ENCODE measurements at places on chromosomes 3 and 15.

DNA sequence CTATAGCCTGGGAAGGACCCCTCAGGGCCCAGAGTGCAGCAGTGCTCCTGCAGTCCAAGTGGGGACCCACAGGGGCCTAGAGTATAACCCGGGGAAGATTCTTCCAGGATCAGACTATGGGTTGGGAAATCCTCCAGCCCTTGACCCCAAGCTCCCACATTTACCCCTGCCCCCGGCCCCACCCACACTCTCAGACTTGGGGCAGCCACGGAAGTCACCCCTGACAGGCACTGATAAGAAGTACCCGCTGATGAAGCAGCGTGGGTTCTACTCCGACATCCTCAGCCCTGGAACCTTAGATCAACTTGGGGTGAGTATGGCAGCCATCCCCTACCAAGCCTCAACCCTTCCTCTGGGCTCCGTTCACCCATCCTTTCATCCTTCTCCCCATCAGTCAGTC, 6.3 kb downstream of the DNAH1 start:
- no peak for DNase-seq

GRCh38 chr3:172753125-172753524, 2.6 kb downstream of the ECT2 start:
- no peak for DNase-seq

GRCh38 chr3:141992512-141992911, 116.1 kb downstream of the ATP1B3 start:
- no peak for DNase-seq

DNA sequence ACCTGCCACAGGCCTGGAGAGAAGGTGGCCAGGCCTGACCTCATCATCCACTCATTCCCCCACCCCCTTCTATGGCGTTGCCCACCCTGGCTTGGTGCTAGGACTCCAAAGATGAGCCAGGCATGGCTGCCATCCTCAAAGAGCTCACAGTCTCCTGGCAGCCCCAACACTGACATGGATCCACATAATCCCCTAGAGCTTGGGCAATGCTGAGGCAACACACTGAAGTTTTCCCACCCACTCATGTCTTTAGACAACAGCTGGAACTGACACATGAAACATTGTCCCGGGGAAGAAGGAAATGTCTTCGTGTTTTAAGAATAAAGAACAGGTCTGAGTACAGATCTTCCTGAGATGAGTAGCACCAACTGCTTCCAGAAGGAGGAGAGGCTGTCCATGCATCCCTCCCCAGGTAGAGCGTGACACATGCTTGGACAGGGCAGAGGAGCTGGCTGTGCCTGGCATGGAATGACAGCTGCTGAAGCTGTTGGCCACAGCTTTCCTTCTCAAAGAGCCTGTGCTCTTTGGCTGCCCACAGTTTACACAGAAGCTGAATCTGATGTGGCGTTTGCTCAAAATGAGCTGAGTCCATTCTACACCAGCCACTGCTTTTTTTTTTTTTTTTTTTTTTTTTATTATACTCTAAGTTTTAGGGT, 70.1 kb downstream of the HOMER2 start:
- DNase-seq, result no peak

DNA sequence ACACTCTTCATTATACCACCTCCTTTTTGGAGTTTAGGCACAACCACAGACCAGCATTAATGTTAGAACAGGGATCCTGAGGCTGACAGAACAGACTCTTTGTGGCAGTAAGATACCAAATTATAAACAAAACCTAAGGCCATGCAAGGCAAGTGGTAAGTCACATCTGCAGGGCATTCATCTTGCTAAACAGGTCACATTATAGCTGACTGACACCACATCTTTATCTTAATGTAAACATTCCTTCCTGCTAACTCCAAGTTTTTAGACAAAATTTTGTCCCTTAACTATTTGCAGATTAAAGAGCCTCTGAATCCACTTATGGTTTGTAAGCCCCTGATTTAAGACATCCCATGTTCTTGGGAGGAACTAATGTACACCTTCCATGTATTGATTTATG, 500.6 kb downstream of the PYDC2 start:
- no peak for DNase-seq

DNA sequence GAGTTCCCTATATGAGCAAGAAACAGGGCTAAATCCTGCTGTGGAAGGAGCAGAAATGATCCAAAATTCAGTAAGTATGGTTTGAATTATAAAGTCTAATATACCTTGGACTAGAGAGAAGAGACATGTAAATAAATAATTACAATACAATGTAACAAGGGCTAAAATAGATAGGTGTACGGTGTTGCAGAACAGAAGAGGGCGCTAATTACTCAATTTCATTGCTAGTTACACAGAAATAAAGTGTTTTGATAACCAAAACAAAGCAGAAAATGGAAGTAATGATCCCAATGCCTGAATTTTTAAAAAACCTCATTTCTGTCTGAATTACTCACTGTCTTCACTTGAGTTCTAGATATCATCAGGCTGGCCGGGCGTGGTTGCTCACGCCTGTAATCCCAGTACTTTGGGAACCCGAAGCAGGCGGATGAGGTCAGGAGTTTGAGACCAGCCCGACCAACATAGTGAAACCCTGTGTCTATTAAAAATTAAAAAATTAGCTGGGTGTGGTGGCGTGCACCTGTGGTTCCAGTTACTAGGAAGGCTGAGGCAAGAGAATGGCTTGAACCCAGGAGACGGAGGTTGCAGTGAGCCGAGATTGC, 8.3 kb upstream of the PLCH1 start:
- no peak for DNase-seq

DNA sequence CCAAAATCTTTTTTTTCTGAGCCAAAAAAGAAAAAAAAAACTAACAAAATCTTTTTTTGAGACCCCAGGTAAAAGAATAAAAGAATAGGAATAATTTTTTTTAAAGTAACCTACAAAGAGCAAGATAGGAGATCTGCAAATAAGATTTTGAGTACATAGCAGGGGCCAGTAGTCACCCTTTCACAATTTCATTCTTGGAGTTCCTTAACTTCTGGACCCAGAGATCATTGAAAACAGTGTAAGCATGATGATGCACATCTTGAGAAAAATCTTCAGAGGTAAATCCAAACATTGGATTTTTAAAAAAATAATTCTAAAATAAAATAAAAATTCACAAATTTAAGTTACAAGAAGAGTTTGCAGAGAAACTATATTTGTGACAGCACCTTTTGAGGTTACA, 18.8 kb downstream of the TFRC start:
- DNase-seq, result no peak

DNA sequence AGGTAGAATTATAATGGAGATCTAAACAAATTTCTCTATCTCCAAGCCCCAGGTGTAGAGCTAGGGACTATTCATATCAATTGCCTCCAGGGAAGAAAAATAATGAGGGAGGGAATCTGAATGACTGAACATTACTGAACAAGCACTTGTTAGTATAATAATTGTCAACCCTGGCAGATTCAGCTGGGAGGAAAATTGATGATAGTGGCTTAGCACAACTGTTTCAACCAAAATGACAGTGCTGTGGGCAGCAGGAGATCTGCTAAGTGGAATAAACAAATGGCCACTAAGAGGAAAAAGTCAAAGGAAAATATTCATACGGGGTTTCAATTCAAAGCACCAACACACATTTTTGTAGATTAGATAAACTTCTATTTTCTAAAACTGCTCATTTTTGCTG, 294.9 kb upstream of the ZNF385D start:
- no peak for DNase-seq

DNA sequence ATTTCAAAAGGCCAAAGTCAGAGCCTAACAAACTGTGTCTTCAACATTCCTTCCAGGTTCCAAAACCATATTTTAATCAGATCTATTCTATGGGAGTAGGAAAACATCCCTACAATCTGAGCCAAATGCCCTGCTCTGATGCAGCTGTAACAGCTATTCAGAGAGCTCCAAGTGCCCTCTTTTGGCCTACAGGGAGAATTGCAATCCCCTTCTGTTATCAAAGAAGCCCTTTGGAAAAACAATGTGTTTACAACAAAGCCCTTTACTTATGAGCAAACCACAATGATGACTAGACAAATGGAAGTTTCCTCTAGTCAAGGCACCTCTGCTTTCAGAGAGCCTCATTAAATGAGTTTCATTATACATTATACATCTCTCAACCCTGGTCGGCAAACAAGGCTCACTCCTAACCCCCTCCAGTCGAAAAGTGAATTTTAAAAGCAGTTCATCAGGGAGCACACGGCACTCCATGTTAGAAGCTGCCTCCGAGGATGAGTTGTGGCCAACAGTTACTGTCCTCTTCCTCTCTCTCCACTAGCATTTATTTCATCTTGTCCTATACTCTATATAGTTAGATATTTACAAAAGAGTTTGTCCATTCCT, 42.6 kb upstream of the TMCO5A start:
- DNase-seq, result no peak

DNA sequence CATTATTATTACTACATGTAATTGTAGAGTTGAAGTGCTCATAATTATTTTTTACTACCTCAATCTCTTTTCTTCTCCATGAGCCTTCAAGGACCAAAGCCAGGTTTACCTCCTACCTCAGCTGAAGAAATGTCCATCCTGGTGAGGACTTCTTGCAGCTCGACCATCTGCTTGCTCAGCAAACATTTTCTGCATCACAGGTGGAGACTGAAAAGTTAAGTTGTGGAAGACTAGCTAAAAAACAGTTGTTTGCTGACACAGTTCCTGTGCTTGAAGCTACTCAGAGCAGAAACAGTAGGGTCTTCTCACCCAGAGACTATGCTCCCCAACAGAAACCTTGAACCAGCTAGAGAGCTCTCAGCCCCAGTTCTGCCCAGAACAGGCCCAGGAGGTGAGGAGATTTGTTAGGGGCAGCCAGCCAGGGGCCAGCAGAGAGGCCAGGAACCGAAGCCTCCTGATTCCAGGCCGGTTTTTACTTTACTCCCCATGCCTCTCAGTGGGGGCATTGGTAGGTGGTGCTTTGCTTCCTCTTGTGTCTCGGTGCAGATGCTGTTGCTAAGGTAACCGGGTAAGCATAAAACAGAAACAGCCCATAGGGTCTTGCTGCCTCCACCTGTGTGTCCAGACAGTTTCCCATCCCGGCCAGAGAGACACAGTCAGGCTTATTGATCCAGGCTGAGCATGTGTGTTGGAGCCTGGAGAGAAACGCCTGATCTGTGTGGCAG, 54.9 kb downstream of the CCNL1 start:
- no peak for DNase-seq

DNA sequence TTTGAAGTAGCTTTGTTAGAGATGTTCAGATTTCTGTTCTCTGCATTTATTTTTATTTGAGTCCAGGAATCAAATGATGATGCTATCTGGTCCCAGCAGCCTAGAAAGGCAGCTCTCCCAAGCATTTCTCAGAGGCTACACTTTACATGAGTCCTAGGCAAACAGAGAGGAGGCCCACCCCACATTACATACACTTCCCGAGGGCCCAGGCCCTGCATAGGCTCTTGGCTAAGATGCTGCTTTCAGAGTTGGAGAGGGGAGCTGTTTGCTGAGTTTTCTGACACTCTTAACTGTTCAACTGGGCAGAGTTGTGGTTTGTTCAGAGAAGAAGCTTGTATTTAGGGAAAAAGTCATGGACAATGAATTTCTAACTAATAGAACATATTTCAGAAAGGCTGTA, 117.9 kb upstream of the RGMA start:
- DNase-seq, result no peak

GRCh38 chr3:16884748-16885592, at the start of gene PLCL2:
PLCL2 (plus strand) TSS chr3:16884955; CDS start chr3:16885040, 85 bp downstream.
- DNase-seq, result no peak

DNA sequence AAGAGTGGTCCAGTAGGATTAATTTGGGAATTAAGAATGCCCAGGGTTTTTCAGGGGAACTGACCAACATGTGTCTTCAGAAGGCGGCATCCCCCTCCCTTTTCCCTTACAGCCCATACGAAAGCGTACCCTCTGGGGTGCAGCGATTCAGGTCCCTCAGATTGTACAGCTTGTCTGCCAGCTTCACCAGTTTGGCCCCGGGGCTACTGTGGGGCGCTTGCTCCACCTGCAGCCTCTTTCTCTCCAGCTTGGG, 848 bp downstream of the HDDC3 start:
- DNase-seq, result no peak

DNA sequence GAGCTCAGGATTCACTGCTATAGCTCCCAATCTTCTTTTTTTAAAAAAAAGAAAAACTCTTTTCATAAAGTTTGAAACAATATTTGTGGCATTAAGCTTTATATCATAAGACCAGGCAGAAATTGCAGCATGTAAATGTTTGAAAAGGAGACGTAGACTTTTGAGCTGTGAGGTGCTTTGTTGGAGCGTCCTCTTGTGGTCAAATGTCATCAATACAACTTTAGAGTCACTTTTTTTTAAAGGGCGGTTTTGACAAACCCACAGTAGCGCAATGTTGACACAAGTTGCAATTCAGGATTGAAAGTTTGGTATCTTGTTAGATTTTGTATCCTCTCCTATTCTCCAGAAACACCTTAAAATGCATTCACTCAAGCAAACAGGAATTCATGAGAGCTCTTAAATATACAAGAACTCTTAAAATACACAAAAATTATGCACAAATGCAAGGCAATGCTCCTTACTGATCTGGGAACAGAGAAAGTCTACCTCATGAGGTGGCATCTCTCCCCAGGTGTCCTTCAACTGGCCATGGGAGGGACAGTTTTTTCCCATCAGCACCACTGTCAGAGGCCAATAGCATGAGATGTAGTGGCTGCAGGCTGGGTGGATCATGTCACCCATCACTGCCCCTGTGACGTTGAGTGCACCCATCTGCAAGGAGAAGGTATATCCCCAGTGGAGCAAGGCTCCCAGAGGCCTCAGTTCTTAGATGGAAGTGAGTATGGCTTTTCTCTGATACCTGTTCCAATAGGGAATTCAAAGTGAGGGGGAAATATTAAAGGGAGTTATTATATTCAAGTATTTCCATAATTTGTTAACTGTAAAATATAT, 70.7 kb downstream of the ANXA2 start:
- no peak for DNase-seq

GRCh38 chr3:95459706-95460105, 1354.7 kb upstream of the EPHA6 start:
- no peak for DNase-seq

GRCh38 chr3:152331018-152331541, 62.4 kb downstream of the MBNL1 start:
- DNase-seq, result no peak

GRCh38 chr3:42684632-42685362, 540 bp upstream of the KLHL40 start:
- no peak for DNase-seq

DNA sequence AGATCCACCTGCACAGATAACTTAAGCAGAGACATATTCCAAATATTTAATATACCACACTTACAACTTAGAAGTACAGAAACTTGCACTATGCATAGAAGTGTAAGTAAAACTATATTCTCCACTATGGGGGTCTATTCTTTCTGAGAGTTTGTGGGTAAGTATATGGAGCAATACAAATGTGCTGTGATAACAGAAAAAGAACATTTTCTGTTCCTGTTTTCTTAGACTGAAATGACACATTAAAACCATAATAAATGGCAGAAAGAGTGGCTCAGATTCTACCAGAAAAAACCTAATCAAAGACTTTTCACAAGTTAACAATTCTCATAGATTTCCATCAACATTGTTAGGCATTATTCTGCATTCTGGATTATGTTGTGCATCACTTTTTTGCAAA, 96.6 kb upstream of the WNT7A start:
- no peak for DNase-seq

GRCh38 chr15:24696201-24696600, 20.6 kb downstream of the NPAP1 start:
- DNase-seq, result no peak
